ENCODE measurements at places on chromosomes 16 and 17.

DNA sequence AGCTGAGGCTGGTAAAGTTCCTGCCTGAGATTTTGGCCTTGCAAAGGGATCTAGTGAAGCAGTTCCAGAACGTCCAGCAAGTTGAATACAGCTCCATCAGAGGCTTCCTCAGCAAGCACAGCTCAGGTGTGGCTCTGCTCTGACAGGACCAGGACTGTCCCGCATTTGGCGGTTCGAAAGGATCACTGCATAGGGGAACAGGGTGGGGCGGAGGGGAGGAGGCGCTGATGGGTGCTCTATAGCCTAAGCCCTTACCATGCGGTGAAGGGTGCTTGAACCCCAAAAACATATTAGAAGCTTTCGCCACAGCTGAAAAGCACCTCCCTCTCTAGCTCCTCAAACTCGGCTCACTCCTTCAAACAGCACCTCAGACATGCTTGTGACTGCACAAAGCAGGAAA is 29.9 kb upstream of the ENDOV start:
- DNase-seq: no peak

- no peak for DNase-seq
These were observed 45.2 kb downstream of the TMEM100 start for GRCh38 chr17:55677446-55677845.

GRCh38 chr17:70286391-70286790 is 117.1 kb downstream of the KCNJ2 start:
- no peak for DNase-seq

DNA sequence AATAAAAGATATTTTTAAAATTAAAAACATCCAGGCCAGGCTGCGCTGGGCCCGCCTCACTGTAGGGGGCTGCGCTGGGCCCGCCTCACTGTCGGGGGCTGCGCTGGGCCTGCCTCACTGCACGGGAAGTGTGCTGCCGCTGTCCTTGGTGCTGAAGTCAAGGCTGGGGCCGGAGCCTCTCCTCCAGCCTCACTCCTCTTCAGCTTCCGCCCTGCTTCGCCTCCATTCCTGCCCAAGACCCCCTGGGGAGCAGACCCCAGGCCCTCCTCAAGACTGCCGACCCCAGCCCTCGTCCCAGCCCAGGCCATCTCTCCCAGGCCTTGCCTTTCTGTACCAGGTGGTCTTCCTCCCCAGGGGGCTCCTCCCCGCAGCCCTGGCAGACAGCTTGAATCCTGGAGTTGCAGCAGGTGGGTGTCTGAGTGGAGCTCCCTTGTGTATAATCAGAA is 26.2 kb downstream of the ENDOV start:
- no peak for DNase-seq

GRCh38 chr16:695355-696089 is 5.3 kb upstream of the WDR24 start:
- DNase-seq: no peak

- no peak for DNase-seq
These were observed 222.3 kb downstream of the GSG1L start for GRCh38 chr16:27841061-27841801.

All from NCI-H1436 treated with DMSO at 0.1 percent for 48 hours (cell line).